Epithelial cell of umbilical artery (primary cell): ENCODE measurements at places on chromosomes 5 and 9. TPM values are rescaled to one million over a fixed set of nuclear protein-coding genes. Genes with fewer than 3 reads are reported as not detected.

HAPLN1 gene
- total RNA-seq: under 0.01 and 4.7 TPM in 2 replicates

WDR31 gene
- 0.32 and 0.46 TPM in 2 replicates for total RNA-seq

ANKRD31 gene
- total RNA-seq: not detected in 2 replicates

NMUR2 gene
- not detected in 2 replicates for total RNA-seq

ANGPTL2 gene
- 8.4 and 14.7 TPM in 2 replicates for total RNA-seq

SPATA31A3 gene
- total RNA-seq: not detected in 2 replicates

ARL14EPL gene
- under 0.01 TPM in 1 of 2 replicates, not detected in the other for total RNA-seq

ZNF484 gene
- 11.4 and 17.5 TPM in 2 replicates for total RNA-seq
